ENCODE measurements at places on chromosomes 3 and 15. TPM values are rescaled to one million over a fixed set of nuclear protein-coding genes. Genes with fewer than 3 reads are reported as not detected.

The SLC22A14 gene
- total RNA-seq: 0.33 TPM

DNA sequence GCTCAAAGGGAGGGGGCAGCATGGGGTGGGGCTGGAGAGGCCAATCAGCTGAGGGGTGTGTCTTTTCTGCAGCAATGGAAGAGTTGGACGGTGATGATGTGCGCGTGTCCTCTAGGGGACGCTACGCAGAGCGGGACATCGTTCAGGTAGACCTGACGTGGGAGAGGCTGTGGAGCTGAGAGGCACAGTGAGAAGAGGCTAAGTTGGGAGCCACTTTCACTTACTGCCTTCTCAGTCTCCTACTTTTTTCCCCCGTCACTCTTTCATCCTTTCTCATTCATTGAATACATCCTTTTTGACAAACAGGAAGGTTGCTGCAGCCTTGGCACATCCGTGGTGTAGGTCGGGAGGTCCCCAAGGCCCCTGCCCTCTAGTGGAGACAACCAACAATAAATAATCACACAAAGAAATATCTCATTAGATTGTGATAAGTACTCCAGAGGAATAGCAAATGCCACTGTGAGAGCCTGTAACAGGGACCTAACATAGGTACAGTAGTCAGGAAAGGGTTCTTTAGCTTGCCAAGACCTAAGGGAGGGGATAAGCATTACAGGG lies 4.4 kb upstream of the BRPF1 start:
- DNase-seq: no peak

DNA sequence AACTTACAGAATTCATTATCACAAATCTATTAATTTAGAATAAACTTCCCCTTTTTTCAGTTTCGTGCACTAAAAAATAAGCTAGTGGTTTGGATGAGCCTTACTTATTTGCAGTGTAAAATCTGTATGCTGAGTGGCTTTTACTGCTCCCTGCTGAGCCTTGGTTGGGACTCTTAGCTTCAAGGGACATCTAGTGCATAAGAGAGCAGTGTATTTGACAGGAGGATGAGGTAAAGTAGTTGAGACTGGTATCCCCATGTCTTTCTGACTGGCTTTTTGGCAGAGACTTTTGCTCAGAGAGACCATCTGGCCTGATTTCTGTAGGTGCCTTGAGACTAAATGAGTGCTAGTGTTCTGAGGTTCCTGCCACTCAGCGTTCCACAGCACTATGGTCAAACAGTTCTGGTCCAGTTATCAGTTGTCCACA lies 11.8 kb downstream of the CAPN7 start:
- DNase-seq: no peak

- no peak for DNase-seq
These were observed 11.9 kb downstream of the SCAMP5 start for GRCh38 chr15:75007216-75007615.

- no peak for DNase-seq
These were observed 28.8 kb downstream of the CDIN1 start for GRCh38 chr15:36608180-36608579.

The SLC28A1 gene
- not detected for total RNA-seq

- peak; percentile 97 for DNase-seq
These were observed 235.1 kb downstream of the MYRIP start for GRCh38 chr3:40044487-40044886.

GRCh38 chr15:91338766-91339165 lies 238.7 kb downstream of the SV2B start:
- DNase-seq: peak; percentile 37

DNA sequence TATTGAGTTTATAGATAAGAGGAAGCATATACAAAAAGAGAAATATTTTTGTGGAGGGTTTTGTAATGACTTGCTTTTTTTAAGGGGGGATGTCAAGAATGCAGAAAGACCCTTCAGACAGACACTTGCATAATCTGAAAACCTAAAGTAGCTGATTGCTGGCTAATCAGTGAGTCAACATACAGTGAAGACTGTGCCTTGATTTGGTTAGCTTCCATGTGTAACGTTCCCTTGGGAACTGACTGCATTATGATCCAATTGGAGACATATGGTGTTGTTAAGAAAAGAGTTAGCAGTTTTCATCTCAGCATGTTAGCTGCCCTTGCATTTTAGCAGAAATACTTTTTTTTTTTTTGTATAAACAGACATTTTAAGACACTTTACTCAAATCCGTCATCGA lies 483.2 kb downstream of the RBMS3 start:
- DNase-seq: no peak
